Activated CD8-positive, alpha-beta T cell treated with anti-CD3 and anti-CD28 coated beads, Interleukin-2, amount 10 ng/mL, durations not matched to agents 7 days and 5 days (primary cell): ENCODE measurements at places on chromosomes 6 and 20. TPM values are rescaled to one million over a fixed set of nuclear protein-coding genes. Genes with fewer than 3 reads are reported as not detected.

GRCh38 chr6:33978412-33979150 lies 167.3 kb downstream of the GRM4 start:
- no peak for DNase-seq
- peaks cover 33% of the 10 kb centered on the region for H3K27me3 ChIP-seq
- H3K36me3 ChIP-seq, result no peaks in the 10 kb centered on the region

DNA sequence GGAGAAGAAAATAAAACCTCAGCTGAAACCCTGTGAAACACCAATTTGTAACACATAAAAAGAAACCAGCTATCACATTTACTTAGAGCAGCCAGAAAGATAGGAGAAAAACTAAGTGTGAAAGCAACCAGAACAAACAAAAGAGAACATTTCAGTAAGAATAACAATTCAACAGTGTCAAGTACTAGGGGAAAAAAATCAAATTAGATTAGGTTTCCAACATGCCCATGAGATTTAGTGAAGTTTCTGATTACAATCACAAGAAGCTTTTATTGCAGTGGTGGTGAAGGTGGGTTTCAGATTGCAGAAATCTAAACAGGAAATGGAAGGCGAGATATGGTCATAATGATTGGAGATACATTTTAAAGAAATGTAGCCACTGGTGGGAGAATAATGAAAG lies 22.1 kb upstream of the TRDN start:
- H3K4me3 ChIP-seq, result no peak overlapping the region
- no peaks in the 10 kb centered on the region for H3K27me3 ChIP-seq
- DNase-seq, result no peak
- H3K27ac ChIP-seq, result no peak overlapping the region

DNA sequence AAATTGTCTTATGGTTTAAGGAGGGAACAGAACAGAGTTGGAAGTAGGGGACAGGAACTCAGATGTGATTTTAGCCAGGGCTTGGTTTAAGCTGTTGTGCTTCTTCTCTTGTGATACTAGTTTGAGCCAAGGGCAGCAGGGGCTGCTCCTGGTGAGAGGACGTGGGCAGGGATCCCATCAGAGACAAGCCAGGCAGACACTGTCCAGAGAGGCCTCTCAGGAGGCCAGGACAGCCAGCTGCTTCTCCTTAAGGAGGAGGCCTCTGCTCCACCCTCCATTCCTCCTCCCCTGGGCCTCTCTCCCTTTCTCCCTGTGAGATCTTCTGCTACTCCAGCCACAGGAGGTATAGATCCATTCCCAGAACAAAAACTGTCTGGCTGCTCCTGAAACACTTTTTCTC lies 108.4 kb upstream of the MLN start:
- H3K4me3 ChIP-seq, result no peak overlapping the region
- no peaks in the 10 kb centered on the region for H3K36me3 ChIP-seq
- no peak overlapping the region for H3K27ac ChIP-seq
- H3K4me1 ChIP-seq, result peaks cover 55% of the 10 kb centered on the region

GRCh38 chr6:42911171-42912021 lies 4.5 kb upstream of the PTCRA start:
- H3K27me3 ChIP-seq, result peaks cover 10% of the 10 kb centered on the region
- no peak for DNase-seq
- H3K27ac ChIP-seq, result no peak overlapping the region
- H3K4me3 ChIP-seq, result no peak overlapping the region
- peaks cover 7% of the 10 kb centered on the region for H3K4me1 ChIP-seq

GRCh38 chr6:168380956-168381605 lies 59.9 kb upstream of the SMOC2 start:
- no peak overlapping the region for H3K4me3 ChIP-seq
- H3K36me3 ChIP-seq, result no peaks in the 10 kb centered on the region
- H3K27ac ChIP-seq, result no peak overlapping the region
- H3K4me1 ChIP-seq, result no peaks in the 10 kb centered on the region

DNA sequence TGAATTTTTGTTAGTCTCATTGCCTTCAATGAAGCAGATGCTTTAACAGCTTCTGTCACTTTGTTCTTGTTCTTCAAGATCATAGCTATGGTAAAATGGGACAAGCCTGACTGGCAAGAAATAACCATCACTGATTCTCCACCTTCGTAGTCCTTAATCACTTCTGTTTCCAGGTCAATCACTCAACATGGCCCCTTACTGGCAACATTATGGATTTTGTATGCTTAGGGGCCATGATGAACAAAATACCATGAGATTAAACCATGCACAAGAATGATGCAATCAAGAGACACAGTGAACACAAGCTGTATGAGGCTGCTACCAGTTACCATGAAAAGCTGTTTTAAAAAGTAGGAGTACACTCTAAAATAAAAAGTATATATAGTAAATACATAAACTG lies 32.8 kb downstream of the ADNP start:
- no peak overlapping the region for H3K27ac ChIP-seq
- no peak overlapping the region for H3K4me3 ChIP-seq

- H3K4me1 ChIP-seq, result no peaks in the 10 kb centered on the region
- no peak for DNase-seq
- no peaks in the 10 kb centered on the region for H3K36me3 ChIP-seq
- H3K27ac ChIP-seq, result no peak overlapping the region
- peaks cover 38% of the 10 kb centered on the region for H3K27me3 ChIP-seq
- H3K4me3 ChIP-seq, result no peak overlapping the region
Measured at GRCh38 chr20:38258545-38259215, 1.9 kb downstream of the KIAA1755 start.

GRCh38 chr6:39313526-39314272 lies 520 bp downstream of the KCNK17 start:
- H3K36me3 ChIP-seq, result no peaks in the 10 kb centered on the region
- H3K4me3 ChIP-seq, result no peak overlapping the region
- no peak overlapping the region for H3K27ac ChIP-seq
- peaks cover 18% of the 10 kb centered on the region for H3K4me1 ChIP-seq

- no peak for DNase-seq
- no peak overlapping the region for H3K27ac ChIP-seq
- no peaks in the 10 kb centered on the region for H3K4me1 ChIP-seq
- no peak overlapping the region for H3K4me3 ChIP-seq
- H3K36me3 ChIP-seq, result peaks cover 14% of the 10 kb centered on the region
Measured at GRCh38 chr20:8005575-8006366, 13.8 kb downstream of the TMX4 start.

- H3K27me3 ChIP-seq, result no peaks in the 10 kb centered on the region
- peaks cover 11% of the 10 kb centered on the region for H3K36me3 ChIP-seq
- no peak overlapping the region for H3K4me3 ChIP-seq
- no peak overlapping the region for H3K27ac ChIP-seq
- H3K4me1 ChIP-seq, result peaks cover 10% of the 10 kb centered on the region
Measured at GRCh38 chr6:109790131-109790530, 99.0 kb downstream of the FIG4 start.

GRCh38 chr6:1701668-1702353 lies 92.1 kb downstream of the FOXC1 start:
- H3K36me3 ChIP-seq, result no peaks in the 10 kb centered on the region
- no peak for DNase-seq
- H3K4me3 ChIP-seq, result no peak overlapping the region
- no peaks in the 10 kb centered on the region for H3K27me3 ChIP-seq

DNA sequence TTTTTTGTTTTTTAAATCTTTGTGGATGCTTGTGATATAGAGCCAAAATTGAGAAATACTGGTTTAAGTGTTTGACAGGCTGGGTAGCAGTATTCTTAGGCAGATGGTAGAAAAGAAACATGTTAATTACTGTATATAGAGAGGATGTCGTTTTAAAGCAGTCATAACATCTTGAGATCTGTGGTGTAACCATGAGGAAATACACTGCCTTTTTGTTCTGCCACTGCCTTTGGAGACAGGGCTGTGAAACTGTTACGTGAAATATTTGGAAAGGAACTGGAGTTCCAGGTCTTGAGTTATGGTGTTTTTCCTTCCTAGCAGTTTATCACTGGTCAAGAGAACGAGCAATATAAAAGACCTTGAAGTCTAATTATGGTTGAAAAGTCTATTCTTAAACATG lies 19.5 kb downstream of the STXBP5 start:
- H3K4me3 ChIP-seq, result no peak overlapping the region
- no peak for DNase-seq
- H3K4me1 ChIP-seq, result peaks cover 7% of the 10 kb centered on the region

DNA sequence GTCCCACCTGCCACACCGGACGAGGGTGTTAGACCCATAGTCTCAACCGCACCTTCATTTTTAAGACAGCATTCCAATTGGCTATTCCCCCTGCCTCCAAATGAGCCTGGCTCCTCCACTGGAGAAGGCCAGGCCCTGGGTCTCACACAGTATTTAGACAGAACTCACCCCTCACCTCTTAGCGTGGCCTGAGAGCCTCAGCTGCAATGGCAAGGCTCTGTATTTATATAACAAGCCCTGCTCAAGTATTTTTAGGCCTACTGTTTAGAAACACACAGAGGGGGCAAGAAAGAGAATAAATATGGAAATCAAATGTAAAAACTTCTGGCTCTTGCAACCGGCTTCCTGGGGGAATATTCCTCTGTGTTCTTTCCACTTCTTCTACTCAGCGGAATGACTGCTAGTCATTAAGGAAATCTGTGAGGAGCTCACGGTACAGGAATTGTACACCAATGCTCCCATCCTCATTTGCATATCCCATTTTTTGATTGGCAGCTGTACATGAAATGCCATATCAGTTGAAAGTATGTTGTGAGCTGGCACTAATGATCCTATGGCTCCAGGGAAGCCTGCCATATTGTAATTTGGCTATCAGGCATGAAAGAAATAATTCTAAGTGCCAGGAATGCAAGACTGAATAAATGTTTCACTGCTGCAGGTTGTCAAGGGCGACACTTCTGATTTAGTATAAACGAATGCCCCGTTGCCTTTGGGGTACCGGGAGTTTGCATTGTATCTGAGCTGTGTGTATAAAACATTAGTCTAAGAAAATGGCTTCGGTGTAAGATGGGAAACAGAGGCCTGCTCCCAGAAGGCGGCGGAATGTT lies 207.5 kb downstream of the ZNF217 start:
- no peaks in the 10 kb centered on the region for H3K36me3 ChIP-seq
- DNase-seq, result no peak
- peaks cover 18% of the 10 kb centered on the region for H3K4me1 ChIP-seq
- H3K4me3 ChIP-seq, result no peak overlapping the region
- H3K27me3 ChIP-seq, result no peaks in the 10 kb centered on the region

GRCh38 chr20:17613328-17614175 lies 43.7 kb downstream of the DSTN start:
- peak overlapping the region; percentile 70 for H3K27ac ChIP-seq
- H3K4me3 ChIP-seq, result no peak overlapping the region
- DNase-seq, result no peak
- peaks cover 20% of the 10 kb centered on the region for H3K36me3 ChIP-seq
- no peaks in the 10 kb centered on the region for H3K27me3 ChIP-seq

DNA sequence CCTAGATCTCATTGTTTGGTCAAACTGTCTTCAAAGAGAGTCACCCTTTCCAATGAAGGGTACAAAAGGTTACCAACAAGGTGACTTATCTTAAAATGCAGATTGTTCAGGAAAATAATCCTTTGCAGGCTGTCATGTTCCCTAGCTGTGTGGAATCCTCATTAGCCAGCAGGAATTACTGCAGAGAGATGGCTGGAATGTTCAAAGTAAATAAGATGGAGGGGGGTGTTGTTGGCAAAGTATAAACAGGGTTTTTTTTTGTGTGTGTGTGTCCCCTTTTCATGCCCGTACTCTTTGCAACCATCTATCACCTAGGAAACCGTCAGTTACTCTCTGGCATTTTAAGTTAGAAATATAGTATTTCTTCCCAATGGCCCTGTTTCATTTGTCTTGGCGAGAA lies 6.5 kb downstream of the NEDD9 start:
- H3K4me3 ChIP-seq, result peak overlapping the region; percentile 16
- DNase-seq, result no peak
- peaks cover 79% of the 10 kb centered on the region for H3K36me3 ChIP-seq
- H3K27ac ChIP-seq, result peak overlapping the region; percentile 83
- no peaks in the 10 kb centered on the region for H3K27me3 ChIP-seq

GRCh38 chr6:38937839-38938613 lies 110.6 kb upstream of the GLP1R start:
- no peak for DNase-seq
- H3K36me3 ChIP-seq, result no peaks in the 10 kb centered on the region
- no peak overlapping the region for H3K27ac ChIP-seq
- peaks cover 11% of the 10 kb centered on the region for H3K27me3 ChIP-seq
- no peak overlapping the region for H3K4me3 ChIP-seq

GRCh38 chr6:113859349-113860180 lies 2.4 kb downstream of the MARCKS start:
- peaks cover 4% of the 10 kb centered on the region for H3K36me3 ChIP-seq
- H3K27me3 ChIP-seq, result peaks cover 23% of the 10 kb centered on the region
- peaks cover 18% of the 10 kb centered on the region for H3K4me1 ChIP-seq
- H3K27ac ChIP-seq, result no peak overlapping the region
- DNase-seq, result no peak
- H3K4me3 ChIP-seq, result no peak overlapping the region

- no peak overlapping the region for H3K4me3 ChIP-seq
- H3K27me3 ChIP-seq, result no peaks in the 10 kb centered on the region
- no peaks in the 10 kb centered on the region for H3K4me1 ChIP-seq
- DNase-seq, result no peak
Measured at GRCh38 chr6:168015482-168016175, 18.2 kb downstream of the KIF25 start.

GRCh38 chr20:24609757-24610156 lies 140.3 kb downstream of the SYNDIG1 start:
- H3K27ac ChIP-seq, result no peak overlapping the region
- H3K27me3 ChIP-seq, result no peaks in the 10 kb centered on the region
- H3K4me3 ChIP-seq, result no peak overlapping the region
- H3K36me3 ChIP-seq, result no peaks in the 10 kb centered on the region
- H3K4me1 ChIP-seq, result no peaks in the 10 kb centered on the region

- no peaks in the 10 kb centered on the region for H3K27me3 ChIP-seq
- no peak for DNase-seq
- peaks cover 44% of the 10 kb centered on the region for H3K4me1 ChIP-seq
Measured at GRCh38 chr6:14278446-14278845, 160.9 kb downstream of the CD83 start.

- peaks cover 26% of the 10 kb centered on the region for H3K4me1 ChIP-seq
- H3K27me3 ChIP-seq, result no peaks in the 10 kb centered on the region
- H3K36me3 ChIP-seq, result peaks cover 48% of the 10 kb centered on the region
- H3K4me3 ChIP-seq, result no peak overlapping the region
Measured at GRCh38 chr20:39025883-39026282, 63.7 kb downstream of the DHX35 start.

GRCh38 chr20:40265825-40266533 lies 423.1 kb downstream of the MAFB start:
- DNase-seq, result no peak
- no peak overlapping the region for H3K4me3 ChIP-seq
- H3K4me1 ChIP-seq, result no peaks in the 10 kb centered on the region
- H3K36me3 ChIP-seq, result no peaks in the 10 kb centered on the region
- H3K27me3 ChIP-seq, result no peaks in the 10 kb centered on the region
- H3K27ac ChIP-seq, result no peak overlapping the region

The DACT2 gene
- total RNA-seq, result not detected

The HTR1B gene
- not detected for total RNA-seq

The SLC26A8 gene
- total RNA-seq, result not detected

The TAAR8 gene
- total RNA-seq, result not detected

The VGLL2 gene
- not detected for total RNA-seq

The RBPJL gene
- not detected for total RNA-seq

The TRAPPC3L gene
- not detected for total RNA-seq
